Upper lobe of right lung (tissue), 1 donor: ENCODE measurements at places on chromosomes 16 and 17.

GRCh38 chr16:28522792-28523191 is 16.0 kb downstream of the NUPR1 start:
- no peak overlapping the region for H3K4me3 ChIP-seq
- no peaks in the 10 kb centered on the region for H3K27me3 ChIP-seq
- DNase-seq: no peak
- no peaks in the 10 kb centered on the region for H3K4me1 ChIP-seq
- no peak overlapping the region for H3K27ac ChIP-seq

DNA sequence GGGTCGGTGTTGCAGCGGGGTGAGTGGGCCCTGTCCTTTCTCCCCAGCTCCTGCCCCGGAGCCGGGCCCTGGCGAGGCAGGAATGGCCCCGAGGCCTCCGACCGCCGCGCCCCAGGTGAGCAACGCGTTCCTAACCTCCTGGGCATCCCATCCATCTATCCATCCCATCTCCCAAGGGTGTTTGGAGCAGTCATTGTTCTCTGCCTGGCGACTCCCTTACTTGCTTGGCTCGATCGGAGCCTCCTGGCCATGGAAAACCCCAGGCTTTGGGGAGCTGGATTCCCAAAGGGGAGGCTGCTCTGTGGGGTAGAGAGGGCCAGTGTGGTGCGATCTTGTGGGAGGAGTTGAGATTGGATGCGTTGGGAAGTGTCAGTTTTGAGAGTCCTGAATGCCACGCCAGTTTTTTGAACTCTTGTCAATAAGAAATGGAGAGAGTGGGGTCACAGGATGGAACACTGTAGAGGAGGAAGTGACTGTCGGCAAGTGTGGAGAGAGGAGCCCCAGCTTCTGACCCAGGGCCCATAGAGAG is 684 bp downstream of the ZFP90 start:
- DNase-seq: no peak
- H3K4me1 ChIP-seq: no peaks in the 10 kb centered on the region
- H3K4me3 ChIP-seq: peak overlapping the region; percentile 84
- H3K36me3 ChIP-seq: peaks cover 7% of the 10 kb centered on the region
- peak overlapping the region; percentile 85 for H3K27ac ChIP-seq

- H3K27ac ChIP-seq: no peak overlapping the region
- H3K27me3 ChIP-seq: peaks cover 4% of the 10 kb centered on the region
- no peaks in the 10 kb centered on the region for H3K36me3 ChIP-seq
- H3K4me3 ChIP-seq: no peak overlapping the region
Observed at GRCh38 chr17:73478768-73479424, 165.3 kb downstream of the SDK2 start.

DNA sequence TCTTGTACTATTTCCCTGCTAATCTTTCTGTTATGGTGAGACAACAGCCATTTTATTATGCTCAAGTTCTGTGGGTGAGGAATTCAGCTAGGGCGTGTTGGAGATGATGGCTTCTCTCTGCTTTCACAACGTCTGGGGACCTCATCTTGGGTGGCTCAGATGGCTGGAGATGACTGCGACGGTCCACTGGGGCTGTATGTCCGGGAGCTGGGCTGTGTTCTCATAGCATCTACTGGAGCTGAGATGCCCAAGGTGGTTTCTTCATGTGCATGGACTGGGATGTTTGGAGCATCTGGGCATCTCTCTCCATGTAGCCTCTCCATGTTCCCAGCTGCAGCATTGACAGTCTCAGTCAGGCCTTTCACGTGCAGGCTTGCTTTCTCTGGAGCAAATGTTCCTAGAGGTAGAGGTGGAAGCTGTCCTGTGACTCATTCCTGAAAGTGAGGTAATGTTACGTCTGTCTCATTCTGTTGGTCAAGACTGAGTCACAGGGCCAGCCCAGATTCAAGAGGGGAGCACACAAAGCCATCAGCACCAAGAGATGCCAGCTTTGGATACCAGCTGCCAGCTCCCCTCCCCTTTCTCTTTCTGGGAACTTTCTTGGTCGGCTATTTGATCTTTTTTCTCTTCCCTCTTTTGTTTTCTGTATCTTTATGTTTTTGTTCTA is 96.2 kb downstream of the RAP1GAP2 start:
- H3K4me3 ChIP-seq: no peak overlapping the region
- H3K36me3 ChIP-seq: no peaks in the 10 kb centered on the region
- no peak overlapping the region for H3K27ac ChIP-seq
- no peaks in the 10 kb centered on the region for H3K27me3 ChIP-seq
- H3K4me1 ChIP-seq: no peaks in the 10 kb centered on the region

DNA sequence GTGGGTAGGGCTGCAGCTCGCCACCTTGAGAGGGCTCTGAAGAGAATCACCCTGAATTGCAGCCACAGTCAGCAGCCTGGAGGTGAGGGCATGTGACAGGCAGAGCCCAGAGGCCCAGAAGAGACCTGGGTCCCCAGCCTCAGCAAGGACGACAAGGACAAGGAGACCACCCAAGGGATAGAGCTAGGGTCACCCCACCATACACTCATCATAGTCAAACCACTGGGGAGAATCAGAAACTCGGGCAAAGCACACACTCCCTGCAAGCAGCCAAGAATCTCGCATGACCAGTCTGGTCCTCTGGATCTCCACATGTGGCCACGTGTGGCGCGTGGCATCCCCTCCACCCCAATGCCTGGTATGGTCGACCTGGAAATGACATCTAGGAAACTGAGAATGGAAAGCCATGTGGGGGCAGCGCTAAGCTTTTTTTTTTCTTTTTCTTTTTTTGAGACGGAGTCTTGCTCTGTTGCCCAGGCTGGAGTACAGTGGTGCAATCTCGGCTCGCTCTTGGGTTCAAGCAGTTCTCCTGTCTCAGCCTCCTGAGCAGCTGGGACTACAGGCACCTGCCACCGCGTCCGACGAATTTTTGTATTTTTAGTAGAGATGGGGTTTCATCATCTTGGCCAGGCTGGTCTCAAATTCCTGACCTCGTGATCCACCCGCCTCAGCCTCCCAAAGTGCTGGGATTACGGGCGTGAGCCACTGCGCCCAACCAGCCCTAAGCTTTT is 4.6 kb upstream of the SPHK1 start:
- DNase-seq: no peak
- H3K27ac ChIP-seq: no peak overlapping the region
- no peak overlapping the region for H3K4me3 ChIP-seq
- peaks cover 18% of the 10 kb centered on the region for H3K4me1 ChIP-seq
- no peaks in the 10 kb centered on the region for H3K27me3 ChIP-seq

GRCh38 chr16:49455991-49456745 is 82.6 kb downstream of the C16orf78 start:
- H3K4me1 ChIP-seq: no peaks in the 10 kb centered on the region
- no peak overlapping the region for H3K4me3 ChIP-seq
- no peaks in the 10 kb centered on the region for H3K27me3 ChIP-seq
- DNase-seq: peak; percentile 46
- H3K36me3 ChIP-seq: no peaks in the 10 kb centered on the region

- DNase-seq: no peak
- peaks cover 29% of the 10 kb centered on the region for H3K4me1 ChIP-seq
- H3K4me3 ChIP-seq: no peak overlapping the region
- peak overlapping the region; percentile 77 for H3K27ac ChIP-seq
- H3K36me3 ChIP-seq: peaks cover 59% of the 10 kb centered on the region
Observed at GRCh38 chr16:4651827-4652226, 27.2 kb downstream of the MGRN1 start.

DNA sequence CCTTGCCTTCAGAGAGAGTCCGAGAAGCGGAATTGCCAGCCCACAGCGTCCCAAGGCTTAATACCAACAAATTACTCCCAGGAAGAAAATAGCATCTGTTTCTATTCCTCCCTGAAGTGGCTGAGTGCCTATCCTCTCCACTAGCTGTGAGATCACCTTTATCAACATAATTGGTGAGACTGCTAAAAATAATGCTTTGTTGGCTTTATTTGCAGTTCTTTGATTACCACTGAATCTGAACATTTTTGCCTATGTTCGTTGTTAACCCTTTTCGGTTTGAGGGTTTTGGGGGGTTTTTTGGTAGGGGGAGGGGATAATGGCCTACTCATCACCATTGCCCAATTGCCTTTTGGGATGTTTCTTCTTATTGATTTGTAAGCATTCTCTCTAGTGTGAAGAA is 31.0 kb downstream of the MMP15 start:
- no peaks in the 10 kb centered on the region for H3K27me3 ChIP-seq
- H3K27ac ChIP-seq: no peak overlapping the region
- no peaks in the 10 kb centered on the region for H3K4me1 ChIP-seq
- H3K36me3 ChIP-seq: no peaks in the 10 kb centered on the region

DNA sequence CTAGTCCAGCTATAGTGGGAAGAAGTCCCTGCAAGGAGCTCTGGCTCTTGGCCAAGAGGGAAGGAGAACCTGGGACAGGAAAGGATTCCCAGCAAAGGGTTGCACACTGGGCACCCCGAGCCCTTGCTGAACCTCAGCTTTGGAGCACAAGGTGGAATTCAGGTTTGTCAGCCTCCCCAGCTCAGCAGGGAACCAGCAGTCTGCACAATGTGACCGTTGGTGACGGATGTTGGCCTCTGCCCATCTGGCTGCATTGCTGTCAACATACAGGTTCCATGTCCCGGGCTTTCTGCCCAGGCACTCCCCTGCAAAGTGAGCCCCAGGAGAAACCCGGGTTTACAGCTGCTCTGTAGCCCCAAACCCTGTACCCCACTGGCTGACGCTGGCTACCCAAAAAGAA is 6.7 kb downstream of the RPRML start:
- peaks cover 12% of the 10 kb centered on the region for H3K27me3 ChIP-seq
- no peak overlapping the region for H3K27ac ChIP-seq
- H3K36me3 ChIP-seq: no peaks in the 10 kb centered on the region
